Hematopoietic multipotent progenitor cell (in vitro differentiated cells): ENCODE measurements at places on chromosomes 4 and X. TPM values are rescaled to one million over a fixed set of nuclear protein-coding genes. Genes with fewer than 3 reads are reported as not detected.

GRCh38 chr4:2934077-2934812 is 29.0 kb downstream of the NOP14 start:
- no peak for DNase-seq

RAB40A gene
- 0.27 TPM for total RNA-seq

- no peak for DNase-seq
Observed at GRCh38 chrX:148288451-148288850, 212.0 kb upstream of the AFF2 start.

GRCh38 chrX:82703551-82703950 is 804.5 kb upstream of the POU3F4 start:
- DNase-seq, result no peak

GRCh38 chr4:120673696-120674095 is 248.8 kb downstream of the PRDM5 start:
- no peak for DNase-seq

- DNase-seq, result no peak
Observed at GRCh38 chrX:79408623-79409322, 41.6 kb upstream of the ITM2A start.

GRCh38 chrX:138057883-138058282 is 492.0 kb downstream of the ZIC3 start:
- no peak for DNase-seq

LINC00632 gene
- 0.27 TPM for total RNA-seq

DNA sequence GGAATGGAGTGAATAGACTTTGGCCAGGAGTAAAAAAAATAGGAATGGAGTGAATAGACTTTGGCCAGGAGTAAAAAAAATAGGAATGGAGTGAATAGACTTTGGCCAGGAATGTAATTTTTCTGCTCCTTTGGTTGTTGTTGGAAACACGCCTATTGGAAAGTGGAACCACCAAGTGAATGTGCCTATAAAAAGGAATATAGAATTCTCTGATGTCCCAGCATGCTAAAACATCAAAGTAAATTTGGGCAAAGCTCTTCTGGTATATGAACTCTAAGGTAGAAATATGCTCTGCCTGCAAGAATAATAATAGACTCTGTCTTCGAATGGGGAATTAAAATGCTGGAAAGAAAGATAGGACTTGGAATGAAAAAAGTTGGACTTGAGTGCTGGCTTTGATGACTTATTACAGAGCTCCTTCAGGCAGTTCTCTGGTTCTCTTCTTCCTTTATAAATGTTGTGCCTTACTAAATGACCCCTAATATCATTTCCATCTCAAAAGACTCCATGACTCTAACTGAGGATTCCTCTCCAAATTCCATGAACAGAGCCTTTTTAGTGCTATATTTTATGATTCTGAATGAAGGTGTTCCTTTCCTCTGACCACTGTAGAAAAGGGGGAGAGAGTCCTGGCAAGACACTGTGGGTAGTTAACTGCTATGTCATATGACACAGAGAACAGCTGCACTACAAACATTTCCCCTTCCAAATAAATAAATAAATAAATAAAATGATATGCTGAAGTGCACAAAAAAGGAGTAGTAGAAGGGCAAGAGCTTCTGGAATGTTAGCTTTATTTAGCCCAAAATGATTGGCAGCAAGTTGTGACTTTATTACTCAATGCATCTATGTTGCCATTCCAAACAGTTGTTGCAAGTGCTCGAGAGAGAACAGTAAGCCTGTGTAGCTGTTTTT is 13.5 kb upstream of the GBA3 start:
- DNase-seq, result no peak

PRDM8 gene
- total RNA-seq, result 25.3 TPM

RPS6KA6 gene
- 0.54 TPM for total RNA-seq

GRCh38 chr4:139410312-139410711 is 43.6 kb upstream of the RAB33B start:
- DNase-seq, result no peak

- DNase-seq, result no peak
Observed at GRCh38 chr4:146032234-146032860, 93.7 kb upstream of the ZNF827 start.

APOOL gene
- total RNA-seq, result 3.0 TPM

SUPT20HL1 gene
- total RNA-seq, result under 0.01 TPM

ANK2 gene
- under 0.01 TPM for total RNA-seq

GRCh38 chrX:118729042-118729652 is 1.7 kb downstream of the IL13RA1 start:
- no peak for DNase-seq

DNA sequence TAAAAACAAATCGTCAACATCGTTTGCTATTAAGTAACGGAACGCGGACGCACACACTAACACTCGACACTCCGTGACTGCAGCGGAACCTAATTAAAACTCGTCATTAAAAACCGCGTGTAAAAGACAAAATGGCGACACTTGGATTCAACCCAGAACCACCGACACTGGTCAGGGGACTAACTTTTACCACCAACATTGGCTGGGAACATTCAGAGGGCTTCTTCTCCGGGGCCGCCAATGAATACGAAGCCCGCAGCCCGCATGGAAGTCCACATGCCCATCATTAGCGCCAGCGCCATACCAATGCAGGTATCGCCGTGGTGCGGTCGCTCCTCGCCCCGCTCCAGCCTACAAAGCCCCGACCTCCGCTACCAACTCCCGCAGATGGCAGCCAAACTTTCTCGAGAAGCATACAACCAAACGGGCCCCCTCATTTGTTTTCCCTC is 498 bp downstream of the RBMX start:
- peak; percentile 19 for DNase-seq

DNA sequence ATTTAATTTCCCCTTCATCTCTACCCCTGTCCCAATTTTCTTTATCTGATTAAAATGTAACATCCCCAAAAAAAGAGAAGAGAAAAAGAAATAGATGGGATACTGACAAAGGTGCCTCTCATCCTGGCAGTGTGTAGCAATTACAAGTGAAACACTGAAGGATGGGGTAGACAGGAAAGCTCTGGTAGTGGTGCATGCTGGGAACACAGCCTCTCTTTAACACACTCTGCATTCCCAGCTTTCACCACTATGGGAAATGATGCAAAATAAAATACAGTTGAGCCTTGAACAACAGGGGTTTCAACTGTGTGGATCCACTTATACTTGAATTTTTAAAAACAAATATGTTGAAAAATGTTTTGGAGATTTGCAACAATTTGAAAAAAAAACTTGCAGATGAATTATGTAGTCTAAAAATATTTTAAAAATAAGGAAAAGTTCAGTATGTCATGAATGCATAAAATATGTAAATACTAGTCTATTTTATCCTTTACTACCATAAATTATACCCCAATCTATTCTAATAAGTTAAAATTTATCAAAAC is 239.2 kb upstream of the DDX53 start:
- no peak for DNase-seq

DNA sequence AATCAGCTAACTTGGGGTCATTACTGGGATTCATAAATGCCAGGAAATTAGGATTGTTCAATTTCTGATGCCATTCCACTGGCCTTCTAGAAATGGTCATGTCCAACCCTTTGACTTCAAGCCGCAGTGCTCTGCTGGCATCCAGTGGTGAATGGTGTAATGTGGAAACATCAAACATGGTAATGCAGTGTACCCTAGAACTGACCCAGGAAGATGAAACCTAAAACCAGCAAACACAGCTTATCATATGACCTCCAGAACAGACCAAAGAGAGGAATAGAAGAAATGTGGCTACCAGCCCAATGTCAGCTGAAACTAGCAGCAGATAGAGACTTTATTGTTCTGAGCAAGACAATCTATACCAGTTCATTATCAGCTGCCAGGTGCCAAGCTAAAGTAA is 13.8 kb downstream of the CXCL13 start:
- DNase-seq, result no peak

NPY2R gene
- under 0.01 TPM for total RNA-seq

DNA sequence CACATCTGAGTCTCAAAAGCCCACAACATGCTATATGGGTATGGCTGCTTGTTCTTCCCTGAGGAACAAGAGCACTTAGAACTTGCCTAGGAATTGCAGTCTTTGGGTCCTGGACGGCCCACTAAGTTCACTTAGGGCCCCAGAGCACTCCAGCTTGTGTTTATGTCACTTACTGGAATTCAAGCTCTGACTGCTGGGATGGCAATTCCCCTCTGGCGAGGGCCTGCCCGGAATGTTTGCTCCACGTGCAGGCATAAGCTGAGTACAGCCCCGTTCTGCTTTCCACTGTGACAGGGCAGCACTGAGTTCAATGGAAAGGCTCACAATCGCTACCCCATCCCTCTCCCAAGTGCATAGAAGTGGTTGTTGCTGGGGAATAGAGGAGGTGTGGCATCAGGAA is 25.9 kb upstream of the RASSF6 start:
- DNase-seq, result no peak

- DNase-seq, result no peak
Observed at GRCh38 chr4:70739496-70740337, 18.0 kb downstream of the RUFY3 start.

CT83 gene
- total RNA-seq, result not detected

DNA sequence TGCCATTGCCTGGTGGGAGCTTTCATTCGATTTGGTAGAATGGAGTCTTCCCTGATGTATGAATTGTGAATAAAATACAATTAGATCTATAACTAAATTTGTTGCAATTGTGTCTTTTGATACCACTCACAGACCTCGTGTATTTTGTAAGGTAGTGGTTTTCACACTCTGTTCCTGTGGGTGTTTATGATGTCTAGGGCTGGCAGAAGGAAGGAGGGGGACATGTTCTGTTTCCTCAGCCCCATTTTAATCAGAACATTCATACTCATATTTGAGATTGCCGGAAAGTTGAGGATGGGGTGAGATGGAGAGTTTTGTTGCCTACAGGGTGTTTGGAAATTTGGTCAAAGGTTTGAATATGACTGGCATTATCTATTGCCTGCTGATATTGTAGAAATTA is 42.9 kb downstream of the PTTG2 start:
- DNase-seq, result no peak

- no peak for DNase-seq
Observed at GRCh38 chr4:20462426-20463175, 210.9 kb downstream of the SLIT2 start.

DNA sequence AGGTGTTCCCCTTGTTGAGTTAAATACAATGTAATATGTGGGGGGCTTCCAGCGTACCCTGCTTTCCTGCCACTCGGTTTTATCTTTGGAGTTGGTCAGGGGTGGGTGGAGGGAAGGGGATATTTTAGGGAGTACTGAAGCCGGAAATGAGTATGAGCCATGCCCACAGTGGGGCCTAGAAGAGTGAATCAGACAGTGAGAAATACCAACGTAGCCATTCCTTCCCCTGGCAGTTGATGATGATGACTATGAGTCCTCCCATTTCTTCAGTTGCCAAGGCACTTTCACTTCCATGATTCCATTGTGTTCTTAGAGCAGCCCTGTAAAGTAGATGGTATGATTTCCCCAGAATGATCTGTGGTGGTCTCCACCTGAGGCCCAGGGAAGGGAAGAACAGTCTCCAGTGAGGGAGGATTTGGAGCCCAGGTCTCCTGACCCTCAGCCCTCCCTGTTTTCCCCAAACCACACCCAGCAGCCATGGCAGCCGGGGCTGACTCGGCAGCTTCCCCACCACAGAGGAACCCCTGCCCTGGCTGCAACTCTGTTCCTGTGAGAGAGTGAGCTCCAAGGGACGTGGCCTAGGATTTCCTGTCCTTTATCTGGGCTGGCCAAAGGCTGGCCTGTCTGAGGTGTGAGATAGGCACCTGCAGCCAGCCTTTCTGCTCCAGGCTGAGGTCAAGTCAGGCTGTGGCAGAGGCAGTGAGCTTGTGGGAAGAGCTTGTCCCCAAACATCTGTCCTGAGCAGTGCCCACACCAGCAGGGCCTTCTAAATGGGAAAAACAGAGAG is 52.7 kb downstream of the STARD8 start:
- DNase-seq, result no peak

GRCh38 chrX:65871671-65872311 is 168.1 kb downstream of the VSIG4 start:
- DNase-seq, result no peak
